Cardiac muscle cell (in vitro differentiated cells and primary cell): ENCODE measurements at places on chromosomes 1 and 21. TPM values are rescaled to one million over a fixed set of nuclear protein-coding genes. Genes with fewer than 3 reads are reported as not detected.
A peak's percentile ranks its signal among the peaks of the same experiment; 100 is the strongest.

GRCh38 chr1:4675454-4676186 lies 21.2 kb downstream of the AJAP1 start:
- DNase-seq = no peak

- DNase-seq = no peak
Measured at GRCh38 chr1:162093095-162093494, 23.6 kb downstream of the NOS1AP start.

- no peak for DNase-seq
Measured at GRCh38 chr21:43799301-43799840, 10.0 kb downstream of the RRP1 start.

GRCh38 chr1:83889707-83890106 lies 109.2 kb downstream of the TTLL7 start:
- DNase-seq = no peak

DNA sequence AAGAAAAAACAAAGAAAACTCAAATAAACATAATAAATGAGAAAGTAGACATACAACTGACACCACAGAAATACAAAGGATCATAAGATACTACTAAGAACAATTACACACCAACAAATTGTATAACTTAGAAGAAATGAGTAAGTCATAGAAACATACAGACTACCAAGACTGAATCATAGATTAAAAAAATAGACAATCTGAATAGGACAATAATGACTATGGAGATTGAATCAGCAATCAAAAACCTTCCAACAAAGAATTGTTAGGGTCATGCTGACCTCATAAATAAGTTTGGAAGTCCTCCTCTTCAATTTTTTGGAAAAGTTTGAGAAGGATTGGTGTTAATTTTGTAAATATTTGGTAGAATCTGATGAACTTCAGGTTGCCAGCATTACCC lies 159.0 kb downstream of the PTBP2 start:
- DNase-seq = no peak

DNA sequence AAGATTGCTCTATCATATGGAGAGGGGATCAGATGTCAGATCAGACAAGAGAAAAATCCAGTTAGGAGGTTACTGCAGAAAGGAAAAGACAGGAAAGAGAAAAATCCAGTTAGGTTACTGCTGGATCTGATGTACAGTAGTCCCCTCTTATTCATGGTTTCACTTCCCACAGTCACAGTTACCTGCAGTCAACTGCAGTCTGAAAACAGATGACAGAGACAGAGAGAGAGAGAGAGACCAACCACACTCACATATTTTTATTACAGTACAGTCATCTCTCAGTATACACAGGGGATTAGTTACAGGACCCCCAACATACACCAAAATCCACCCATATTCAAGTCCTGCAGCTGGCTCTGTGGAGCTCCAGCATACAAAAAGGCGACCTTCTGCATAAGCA lies 29.3 kb downstream of the NUP133 start:
- no peak for DNase-seq

DNA sequence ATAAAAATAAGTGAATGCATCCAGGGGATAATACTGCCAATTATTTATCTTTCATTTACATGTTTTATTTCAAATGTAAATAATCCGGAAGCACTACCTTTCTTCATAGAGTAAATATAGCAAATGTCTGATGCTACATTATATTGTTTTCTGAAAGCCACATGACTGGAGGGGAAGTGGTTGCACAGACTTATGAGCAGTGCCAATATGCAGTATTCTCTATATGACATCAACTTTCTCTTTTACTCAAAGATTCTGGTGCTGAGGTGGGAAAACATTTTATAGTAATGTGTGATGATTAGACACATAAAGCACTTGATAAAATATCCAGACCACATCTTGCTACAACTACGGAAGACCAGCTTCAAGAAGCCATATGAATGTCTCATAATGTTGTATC lies 314.7 kb downstream of the NEGR1 start:
- no peak for DNase-seq

DNA sequence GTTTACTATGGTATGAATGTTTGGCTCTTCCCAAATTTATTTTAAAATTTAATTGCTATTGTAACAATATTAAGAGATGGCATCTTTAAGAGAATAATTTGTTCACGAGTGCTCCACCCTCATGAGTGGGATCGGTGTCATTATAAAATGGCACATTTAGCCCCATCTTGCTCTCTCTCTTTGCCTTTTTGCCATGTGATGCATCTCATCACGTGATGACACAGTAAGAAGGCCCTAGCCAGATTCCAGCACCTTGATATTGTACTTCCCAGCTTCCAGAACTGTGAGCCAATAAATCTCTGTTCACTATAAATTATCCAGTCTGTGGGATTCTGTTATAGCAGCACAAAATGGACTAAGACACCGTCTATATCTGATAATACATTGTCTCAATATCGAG lies 355.8 kb downstream of the AMY1C start:
- DNase-seq = no peak

DNA sequence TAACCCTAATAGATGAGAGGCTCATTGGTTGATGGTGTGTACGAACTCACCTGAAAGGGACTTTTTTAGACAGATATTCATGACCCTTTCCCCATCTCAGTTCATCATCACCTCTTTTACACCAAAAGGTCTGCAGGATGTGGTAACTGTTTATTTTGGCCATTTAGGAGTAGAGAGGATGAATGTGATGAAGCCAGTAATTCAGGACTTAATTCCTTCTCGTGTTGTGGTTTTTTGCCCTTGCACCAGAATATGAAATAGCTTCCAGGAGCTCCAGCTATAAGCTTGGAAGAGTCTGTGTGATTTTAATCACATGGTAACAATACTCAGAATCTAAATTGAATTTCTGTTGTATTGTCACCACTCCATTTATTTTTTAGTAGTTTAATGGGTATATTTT lies 189.4 kb upstream of the KCTD3 start:
- no peak for DNase-seq

- no peak for DNase-seq
Measured at GRCh38 chr1:223707256-223708000, 4.9 kb upstream of the CAPN2 start.

DNA sequence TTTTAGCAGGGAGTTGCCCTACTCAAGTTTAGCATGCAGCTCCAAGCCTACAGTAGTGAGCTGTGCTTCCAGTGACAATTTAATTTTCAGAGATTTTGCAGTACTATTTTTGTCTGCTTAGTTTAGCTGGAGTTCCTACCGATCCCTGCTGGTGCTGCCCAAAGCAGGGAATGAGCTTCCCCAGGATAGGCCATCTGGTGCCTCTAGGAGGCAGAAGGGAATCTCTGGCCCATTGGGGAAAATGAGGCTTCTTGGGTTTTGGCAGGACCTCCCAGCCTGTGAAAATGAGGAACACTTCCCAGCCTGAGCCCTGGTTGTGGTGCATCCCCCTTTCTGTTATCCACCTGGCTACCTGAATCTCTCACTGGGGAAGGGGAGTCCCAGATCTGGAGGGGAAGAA lies 149.2 kb downstream of the RASAL2 start:
- no peak for DNase-seq

DNA sequence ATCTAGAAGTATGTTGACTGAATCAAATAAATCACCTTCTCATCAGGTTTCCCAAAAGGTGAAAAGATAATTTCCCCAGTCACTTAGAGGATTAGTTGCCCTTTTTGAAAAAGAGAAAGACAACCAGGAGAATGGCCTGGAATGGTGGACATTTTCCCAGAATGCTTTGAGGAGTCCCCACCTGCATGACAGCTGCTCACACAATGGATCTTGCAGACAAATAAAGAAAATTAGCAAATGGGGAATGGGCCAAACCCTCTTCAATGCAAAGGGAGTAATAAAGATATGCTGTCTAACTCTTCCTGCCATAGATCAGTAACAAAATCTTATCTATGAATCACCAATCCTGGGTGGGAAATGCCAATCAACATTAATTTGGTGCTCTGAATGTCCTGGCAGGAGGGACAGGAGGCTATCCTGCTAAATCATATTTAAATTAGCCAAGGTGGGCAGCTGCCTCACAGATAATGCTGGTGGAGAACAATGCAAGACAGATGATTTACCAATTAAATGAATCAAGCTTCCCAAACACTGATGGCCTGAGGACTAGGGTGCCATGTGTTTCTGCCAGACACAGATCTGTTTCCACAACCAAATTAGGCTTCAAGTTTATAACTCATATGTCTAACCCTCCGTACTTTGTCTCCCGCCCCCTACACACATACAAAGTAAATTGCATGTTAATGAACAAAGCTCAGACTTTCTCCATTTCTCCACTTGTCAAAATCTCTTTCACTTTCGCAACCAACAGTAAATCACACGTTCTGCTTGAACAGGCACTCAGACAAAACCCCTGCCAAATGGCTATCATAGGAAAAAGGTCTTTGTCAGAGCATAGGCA lies 488.0 kb upstream of the PLXNA2 start:
- DNase-seq = no peak

DNA sequence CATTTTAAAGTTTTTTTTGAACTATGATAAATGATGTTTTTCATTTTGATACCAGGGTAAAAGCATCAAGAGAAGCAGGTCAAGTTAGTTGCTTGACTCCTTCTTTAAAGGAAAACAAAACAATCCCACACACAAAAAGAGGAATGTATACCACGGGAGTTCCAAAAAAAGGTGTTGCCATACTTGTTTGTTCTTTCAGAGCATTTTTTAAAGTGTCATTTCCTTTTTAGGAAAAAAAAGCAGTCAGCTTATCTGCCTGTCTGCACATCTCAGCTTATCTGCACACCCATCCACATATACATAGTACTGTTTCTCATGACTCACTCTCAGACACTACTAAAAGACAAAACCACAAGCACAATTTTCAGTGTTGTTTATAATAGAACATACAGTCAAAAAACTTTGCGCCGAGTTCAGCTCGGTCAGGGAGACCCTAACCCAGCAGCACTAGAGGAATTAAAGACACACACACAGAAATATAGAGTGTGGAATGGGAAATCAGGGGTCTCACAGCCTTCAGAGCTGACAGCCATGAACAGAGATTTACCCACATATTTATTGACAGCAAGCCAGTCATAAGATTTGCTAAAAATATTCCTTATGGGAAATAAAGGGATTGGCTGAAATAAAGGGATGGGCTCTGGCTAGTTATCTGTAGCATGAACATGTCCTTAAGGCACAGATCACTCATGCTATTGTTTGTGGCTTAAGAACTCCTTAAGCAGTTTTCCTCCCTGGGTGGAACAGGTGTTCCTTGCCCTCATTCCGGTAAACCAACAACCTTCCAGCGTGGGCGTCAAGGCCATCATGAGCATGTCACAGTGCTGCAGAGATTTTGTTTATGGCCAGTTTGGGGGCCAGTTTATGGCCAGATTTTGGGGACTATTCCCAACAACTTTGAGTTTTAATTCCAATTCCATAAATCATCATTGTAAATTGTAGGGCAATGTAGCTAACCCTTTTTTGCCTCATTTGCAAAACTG lies 11.4 kb upstream of the MNDA start:
- no peak for DNase-seq

DNA sequence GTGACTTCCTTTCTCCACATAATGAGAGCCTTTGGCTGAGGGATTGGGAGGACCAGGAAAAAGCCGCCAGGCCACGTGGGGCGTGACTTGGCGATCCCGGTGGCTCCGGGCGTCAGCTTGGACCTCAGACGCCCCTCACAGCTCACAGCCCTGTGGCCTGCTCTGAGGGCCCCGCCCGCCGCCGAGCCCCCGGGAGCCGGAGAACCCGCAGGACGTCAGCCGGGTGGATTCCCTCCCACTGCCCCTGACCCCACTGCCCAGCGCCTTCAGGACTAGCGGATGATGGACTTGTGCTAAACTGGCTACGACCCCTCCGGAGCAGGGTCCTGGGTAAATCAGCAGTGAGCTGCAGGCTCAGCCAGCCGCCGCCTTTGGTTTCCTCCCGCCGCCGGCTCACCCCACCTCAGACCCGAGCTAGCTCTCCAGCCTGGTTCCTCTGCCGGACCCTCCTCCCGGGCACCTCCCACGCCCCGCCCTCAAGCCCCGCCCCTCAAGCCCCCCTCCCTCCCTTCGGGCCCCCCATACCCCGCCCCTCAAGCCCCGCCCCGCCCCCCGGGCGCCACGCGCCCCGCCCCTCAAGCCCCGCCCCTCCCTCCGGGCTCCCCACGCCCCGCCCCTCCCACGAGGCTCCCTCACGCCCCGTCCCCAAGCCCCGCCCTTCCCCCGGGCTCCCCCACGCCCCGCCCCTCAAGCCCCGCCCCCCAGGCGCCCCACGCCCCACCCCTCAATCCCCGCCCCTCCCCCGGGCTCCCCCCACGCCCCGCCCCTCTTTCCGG lies 10.0 kb upstream of the FAAP20 start:
- no peak for DNase-seq

DNA sequence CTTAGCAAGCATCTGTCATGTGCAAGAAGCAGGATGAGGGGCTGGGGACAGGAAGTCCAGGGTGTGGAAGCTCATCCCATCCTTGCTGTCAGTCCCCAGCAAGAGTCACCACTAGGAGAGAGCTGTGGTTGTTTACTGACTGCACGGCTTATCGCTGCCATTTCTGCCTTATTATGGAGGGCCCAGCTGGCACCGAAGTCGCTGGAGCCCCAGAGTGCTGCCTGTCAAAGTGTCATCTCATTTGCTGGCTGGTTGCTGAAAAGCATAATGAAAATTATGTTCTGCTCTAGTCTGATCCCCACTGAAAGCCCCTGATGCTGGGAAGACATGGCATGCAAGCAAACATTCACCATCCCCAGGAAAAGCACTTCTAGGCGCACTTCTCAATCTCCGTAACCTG lies 642.7 kb downstream of the NPHP4 start:
- no peak for DNase-seq

- DNase-seq = no peak
Measured at GRCh38 chr1:216851073-216851472, 127.8 kb upstream of the ESRRG start.

DNA sequence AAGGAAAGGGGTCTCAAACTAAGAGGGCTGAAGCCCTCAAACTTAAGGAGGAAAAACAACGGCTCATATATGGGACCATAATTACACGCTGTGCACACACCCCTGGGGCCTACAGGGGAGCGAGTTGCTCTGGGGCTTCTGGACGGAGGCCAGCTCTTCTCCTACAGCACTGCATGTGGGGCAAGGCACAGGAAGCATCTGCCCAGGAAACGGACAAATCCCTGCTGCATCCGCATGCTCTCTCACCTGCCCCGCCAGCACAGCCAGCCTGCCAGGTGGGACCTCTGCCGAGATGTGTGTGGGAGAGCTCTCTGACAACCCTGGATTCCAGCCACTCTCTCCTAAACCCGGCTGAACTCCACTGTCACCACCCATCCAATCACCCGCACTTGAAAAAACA lies 54.1 kb downstream of the MRPL37 start:
- DNase-seq = peak; percentile 52

GRCh38 chr1:82844447-82844846 lies 1043.7 kb downstream of the ADGRL2 start:
- no peak for DNase-seq

GRCh38 chr1:63797056-63797726 lies 23.4 kb downstream of the ROR1 start:
- DNase-seq = no peak

GRCh38 chr1:57293214-57293613 lies 130.6 kb downstream of the DAB1 start:
- DNase-seq = no peak

Gene FGR
- not detected in 2 replicates for total RNA-seq

Gene EPHB2
- 58.2 and 96.3 TPM in 2 replicates for total RNA-seq

Gene AK5
- total RNA-seq = 0.18 and 0.69 TPM in 2 replicates

Gene LIPI
- not detected in 2 replicates for total RNA-seq

Gene IGSF3
- 91.6 and 130 TPM in 2 replicates for total RNA-seq

Gene RPE65
- total RNA-seq = 0.51 and 0.95 TPM in 2 replicates

Gene TRIM17
- total RNA-seq = 6.7 and 17.9 TPM in 2 replicates

Gene PTPRC
- not detected in 2 replicates for total RNA-seq

Gene ODF2L
- total RNA-seq = 21.1 and 29.6 TPM in 2 replicates

Gene ATF6
- total RNA-seq = 18.0 and 18.1 TPM in 2 replicates
